ENCODE measurements at places on chromosomes 3 and 15. TPM values are rescaled to one million over a fixed set of nuclear protein-coding genes. Genes with fewer than 3 reads are reported as not detected.

Gene ROBO2
- 0.38 TPM for polyA plus RNA-seq

Gene TRIM42
- not detected for polyA plus RNA-seq

Gene CYP19A1
- polyA plus RNA-seq = 0.59 TPM

Gene RASGRF1
- 1.8 TPM for polyA plus RNA-seq

Gene ZBED2
- polyA plus RNA-seq = not detected

Gene ALS2CL
- not detected for polyA plus RNA-seq

DNA sequence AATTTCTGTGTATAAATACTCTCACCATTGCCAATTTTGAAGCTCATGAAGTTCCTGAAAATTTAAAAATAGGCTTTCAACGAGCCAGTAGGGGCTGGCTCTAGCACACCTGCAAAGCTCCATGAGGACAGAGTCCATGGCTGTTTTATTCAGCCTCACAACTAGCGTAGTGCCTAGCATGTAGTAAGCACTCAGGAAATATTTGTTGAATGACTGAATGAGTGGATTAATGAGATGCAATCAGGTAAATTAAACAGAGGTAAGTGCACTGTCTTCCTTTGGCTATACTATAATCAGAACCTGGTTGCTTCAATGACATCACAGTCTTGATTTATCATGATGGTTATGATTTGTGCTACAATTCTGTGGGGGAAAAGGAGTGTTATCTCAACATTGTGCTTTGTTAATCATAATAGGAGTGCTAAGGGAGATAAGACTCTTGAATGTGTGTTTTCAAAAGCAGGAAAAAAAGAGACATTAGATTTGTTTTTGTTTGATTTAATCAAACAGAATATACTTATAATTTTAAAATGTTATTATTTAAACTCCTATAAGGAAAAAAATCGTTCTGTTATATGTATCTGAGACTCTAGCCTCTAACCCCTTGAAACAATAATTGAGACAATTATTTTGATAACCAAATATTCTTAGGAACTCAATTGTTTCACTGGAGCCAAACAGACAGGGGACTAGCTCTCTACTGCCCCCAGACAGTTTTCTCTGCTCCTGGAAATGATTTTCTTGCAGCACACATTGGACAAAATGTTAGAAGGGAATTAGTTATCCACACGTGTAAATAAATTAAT, 171.7 kb upstream of the ATP11B start:
- no peak for DNase-seq

DNA sequence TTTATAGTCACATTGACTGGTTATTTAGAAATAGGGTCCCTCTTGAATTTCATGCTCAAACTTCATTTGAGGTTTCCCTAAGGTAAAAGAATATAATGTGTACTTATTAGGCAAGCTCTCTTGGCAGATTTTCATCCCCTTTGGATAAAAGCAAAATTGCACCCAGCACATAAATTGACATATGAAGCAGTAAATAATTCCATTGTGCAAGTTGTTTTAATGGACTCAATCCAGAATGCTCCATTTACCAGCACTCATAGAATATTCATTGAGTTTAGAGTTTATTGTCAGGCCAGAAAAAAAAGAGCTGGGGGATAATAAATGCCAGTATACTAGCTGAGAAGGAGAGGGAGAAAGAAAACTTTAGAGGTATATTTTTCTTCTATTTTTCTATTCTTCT, 136.8 kb downstream of the TPRG1 start:
- no peak for DNase-seq

DNA sequence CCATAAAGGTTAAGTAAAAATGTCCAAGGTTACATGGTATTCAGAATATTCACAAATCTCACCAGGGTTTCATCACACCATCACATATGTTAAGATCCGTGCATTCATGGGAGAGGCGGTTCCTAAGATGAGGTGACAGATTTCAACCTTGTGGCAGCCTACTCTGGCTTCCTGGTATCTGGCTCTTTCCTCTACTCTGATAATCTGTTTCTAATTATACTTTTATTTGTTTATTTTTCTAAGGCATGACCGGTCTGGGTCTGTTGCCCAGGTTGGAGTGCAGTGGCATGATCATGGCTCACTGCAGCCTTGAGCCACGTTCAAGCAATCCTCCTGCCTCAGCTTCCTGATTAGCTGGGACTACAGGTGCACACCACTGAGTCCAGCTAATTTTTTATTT, 34.4 kb downstream of the RAF1 start:
- no peak for DNase-seq

DNA sequence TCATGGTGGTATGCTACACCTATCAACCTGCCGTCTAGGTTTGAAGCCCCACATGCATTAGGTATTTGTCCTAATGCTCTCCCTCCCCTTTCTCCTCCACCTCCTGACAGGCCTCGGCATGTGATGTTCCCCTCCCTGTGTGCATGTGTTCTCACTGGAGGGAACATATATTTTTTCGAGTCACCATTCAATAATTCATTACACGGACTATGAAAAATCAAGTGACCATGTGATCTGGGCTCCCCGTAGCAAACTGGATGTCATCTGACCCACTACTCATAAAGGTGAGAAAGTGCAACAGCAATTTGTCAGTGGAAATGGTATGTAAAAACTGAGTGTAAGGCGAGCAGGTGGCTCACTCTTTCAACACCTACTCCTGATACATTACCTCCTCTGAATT, 224.3 kb upstream of the RASGRP1 start:
- no peak for DNase-seq

- no peak for DNase-seq
These were observed 965.9 kb upstream of the ROBO1 start for GRCh38 chr3:80733522-80734176.

DNA sequence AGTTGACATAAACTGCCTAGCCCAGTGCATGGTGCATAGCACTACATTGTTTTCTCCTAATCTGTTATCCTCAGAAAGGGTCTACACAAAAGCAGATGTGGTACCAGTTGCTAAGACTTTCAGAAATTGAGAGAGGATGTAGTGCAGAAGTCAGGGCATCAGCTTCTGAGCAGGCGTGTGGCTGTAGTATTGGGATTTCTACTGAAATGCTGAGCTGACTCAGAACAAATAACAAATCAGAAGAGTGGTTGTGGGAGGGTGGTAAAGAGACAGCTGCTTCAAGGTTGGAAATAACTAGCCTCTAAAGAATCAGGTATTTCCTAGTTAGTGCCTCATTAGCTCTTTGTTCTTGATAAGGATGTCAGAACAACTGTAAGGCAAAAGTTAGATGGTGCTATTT, 161.3 kb downstream of the AKAP13 start:
- DNase-seq = no peak

DNA sequence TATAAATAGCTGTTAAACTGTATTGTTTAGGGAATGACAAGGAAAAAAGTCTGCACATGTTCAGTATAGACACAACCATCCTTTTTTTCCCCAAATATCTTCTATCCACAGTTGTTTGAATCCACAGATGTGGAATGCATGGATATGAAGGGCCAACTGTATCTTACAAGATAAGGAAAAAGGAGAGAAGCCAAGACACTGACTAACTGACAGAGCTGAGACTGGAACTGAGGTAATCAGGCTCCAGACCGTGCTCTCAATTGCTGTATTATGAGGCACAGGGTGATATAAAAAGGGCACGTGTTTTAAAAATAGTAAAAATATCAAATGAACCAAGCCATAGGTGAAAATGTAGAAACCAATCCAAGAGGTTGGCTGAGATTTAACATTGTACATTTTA, 49.0 kb downstream of the DHX36 start:
- DNase-seq = no peak

GRCh38 chr3:172222478-172223071, 183.2 kb downstream of the FNDC3B start:
- DNase-seq = no peak

GRCh38 chr15:84714821-84715220, 1.1 kb downstream of the SEC11A start:
- no peak for DNase-seq

- no peak for DNase-seq
These were observed 148.8 kb downstream of the GABRG3 start for GRCh38 chr15:27119695-27120266.

DNA sequence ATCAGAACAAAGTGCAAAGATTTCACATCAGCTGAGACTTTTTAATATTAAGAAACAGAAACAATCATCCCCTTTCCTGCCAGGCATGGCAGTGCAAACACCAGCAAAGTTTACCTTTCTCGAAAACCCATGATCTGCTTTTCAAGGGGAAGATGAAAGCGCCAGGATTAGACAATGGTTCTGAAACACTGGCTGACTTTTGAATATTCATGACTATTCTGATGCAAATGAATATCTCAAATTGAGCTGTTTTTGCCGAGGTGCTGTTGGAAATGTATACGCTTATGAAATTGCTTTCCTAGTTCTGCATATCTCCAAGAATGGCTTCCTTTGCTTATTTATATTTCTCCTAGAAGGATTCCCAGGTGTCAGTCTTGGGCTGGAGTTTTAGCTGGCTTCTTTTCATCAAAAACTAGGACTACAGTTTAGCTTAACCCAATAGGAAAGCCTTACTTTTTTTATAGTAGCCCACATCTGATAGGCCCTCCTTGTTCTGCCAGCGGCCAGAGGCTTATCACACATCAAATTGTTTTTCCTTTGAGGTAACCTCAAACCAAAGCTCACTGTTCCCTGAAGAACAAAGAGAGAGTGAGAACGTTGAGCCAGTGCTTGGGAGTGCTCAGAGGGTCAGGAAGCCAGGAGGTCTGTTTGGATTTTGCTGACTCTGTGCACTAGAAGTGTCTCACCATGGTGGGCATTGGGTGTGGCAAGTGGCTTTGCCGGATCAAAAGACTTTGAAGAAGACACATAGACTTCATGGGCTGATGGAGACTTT, 74.0 kb upstream of the PLCL2 start:
- DNase-seq = no peak

DNA sequence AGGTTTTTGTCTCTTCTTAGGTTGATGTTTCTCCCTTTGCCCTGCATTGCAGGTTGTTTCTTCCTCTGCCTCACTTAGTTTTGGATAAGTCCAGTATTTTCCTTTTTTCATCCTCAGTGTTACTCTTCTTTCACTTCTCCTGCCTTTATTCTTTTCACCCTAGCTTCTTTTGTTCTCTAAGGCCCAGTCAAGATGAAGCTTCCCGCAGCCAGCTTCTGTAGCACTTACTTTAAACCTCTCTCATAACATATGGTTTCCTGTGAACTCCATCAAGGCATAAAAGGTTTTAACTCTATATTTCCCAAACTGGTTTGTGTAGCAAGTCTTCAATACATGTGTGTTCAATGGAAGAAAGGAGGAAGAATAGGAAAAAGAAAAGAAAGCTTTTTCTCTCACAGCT, 54.1 kb downstream of the TP63 start:
- DNase-seq = no peak

All from GM12878 (cell line).